Stimulated activated CD8-positive, alpha-beta memory T cell treated with anti-CD3 and anti-CD28 coated beads, Interleukin-4, amount 100 ng/mL, for 1 hour (primary cell): ENCODE measurements at places on chromosomes 5 and 9.

GRCh38 chr9:21252721-21253547, 13.1 kb upstream of the IFNA14 start:
- DNase-seq, result no peak

GRCh38 chr5:6743161-6743560, 29.9 kb downstream of the TENT4A start:
- DNase-seq, result no peak

DNA sequence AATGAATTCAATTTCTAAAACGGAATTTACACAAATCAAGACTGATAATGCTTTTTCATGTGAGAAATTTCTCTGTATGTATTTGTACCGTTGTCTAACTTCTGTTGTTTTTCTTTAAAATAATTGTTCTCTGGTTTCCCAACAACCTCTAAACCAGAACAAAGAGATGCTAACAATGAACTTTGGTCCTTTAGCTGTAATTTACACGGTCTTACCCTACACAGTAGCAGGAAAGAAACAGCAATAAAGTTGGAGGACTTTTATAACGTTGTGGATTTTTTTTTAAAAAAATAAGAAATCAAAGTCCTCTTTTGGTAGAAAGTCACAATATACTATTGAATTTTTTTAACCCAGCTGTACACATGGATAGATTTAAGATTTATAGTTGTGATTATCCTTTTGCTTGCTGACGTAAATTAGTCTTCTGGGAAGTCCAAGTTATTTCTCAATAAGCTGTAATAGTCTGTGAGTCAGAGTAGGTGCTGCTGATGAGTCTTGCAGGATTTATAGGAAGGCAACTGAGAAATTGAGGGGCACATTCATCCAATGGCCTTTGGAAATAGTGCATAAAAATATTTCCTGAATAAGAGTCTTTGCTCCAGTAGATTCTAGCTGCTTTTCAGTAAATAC, 76.8 kb upstream of the PCSK1 start:
- no peak for DNase-seq

GRCh38 chr5:1101961-1102713, 9.7 kb downstream of the SLC12A7 start:
- DNase-seq, result no peak

GRCh38 chr5:140468188-140468587, 66.6 kb downstream of the ANKHD1 start:
- no peak for DNase-seq

DNA sequence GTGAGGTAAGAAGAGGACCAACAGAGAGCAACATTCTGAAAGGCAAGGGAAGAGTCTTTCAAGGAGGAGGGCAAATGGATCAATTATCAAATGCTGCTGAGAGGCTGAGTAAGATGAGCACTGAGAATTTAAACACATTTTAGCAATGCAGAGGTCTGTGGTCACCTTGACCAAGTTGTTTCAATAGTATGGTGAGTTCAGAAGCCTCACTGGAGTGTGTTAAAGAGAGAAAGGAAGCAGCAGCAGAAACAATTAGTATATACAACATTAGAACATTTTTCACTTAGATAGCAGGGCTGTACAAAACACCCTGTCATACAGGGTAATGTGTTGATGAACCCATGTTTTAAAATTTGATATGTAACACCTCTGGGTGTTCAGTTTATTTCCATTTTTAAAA, 131.5 kb downstream of the NR6A1 start:
- DNase-seq, result no peak

GRCh38 chr5:56172241-56172640, 60.9 kb downstream of the ANKRD55 start:
- DNase-seq, result no peak

- no peak for DNase-seq
Observed at GRCh38 chr5:171421331-171422262, 2.1 kb downstream of the FGF18 start.

DNA sequence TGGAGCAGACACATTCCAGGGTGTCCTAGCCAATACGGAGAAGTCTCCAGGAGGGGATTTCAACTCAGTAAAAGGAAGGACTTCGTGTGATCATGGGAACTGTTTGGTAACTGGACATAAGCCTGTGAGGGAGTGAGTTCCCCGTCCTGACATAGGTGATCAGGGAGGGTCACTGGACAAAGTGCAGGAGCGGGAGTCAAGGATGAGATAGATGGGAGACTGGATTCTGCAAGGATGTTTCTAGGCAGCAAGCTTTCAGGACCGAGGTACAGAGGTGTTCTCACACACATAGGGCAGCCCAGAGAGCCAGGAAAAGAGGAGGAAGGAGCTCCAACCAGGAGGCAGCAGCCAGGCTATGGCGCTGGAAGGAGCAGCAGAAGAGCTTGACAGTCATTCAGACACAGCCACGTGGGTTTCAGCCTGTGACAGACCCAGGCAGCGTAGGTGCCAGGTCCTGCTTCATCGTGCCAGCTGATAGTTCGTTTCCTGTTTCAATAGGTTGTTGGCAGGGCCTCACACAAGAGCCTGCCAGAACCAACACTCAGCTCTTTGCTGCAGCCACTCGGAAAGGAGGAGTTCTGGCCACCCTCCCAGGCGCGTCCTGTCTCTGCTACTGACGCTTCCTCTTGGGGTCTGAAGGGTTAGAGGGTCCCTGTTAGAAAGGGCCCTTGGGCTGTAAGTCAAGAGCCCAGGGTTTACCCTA, 84.1 kb downstream of the AMBP start:
- no peak for DNase-seq

GRCh38 chr5:161966564-161966963, 101.0 kb upstream of the GABRG2 start:
- no peak for DNase-seq

DNA sequence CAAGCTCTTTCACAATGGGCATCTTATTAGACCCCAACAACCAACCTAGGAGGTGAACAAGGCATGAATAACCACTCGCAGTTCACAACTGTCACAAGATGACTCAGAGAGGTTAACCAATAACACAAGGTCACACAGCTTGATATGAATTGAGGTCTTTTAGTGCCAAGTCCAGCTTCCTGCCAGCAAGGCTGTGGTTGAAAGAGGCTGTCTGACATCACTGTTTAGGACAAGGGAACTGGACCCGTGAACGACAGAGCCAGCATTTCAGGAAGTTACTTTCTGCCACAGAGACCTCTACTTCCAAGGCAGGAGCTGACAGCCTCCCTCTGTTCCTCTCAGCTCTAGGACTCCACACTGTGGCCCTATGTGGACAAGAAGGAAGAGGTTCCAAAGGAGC, 53.4 kb upstream of the ALDH1B1 start:
- no peak for DNase-seq

DNA sequence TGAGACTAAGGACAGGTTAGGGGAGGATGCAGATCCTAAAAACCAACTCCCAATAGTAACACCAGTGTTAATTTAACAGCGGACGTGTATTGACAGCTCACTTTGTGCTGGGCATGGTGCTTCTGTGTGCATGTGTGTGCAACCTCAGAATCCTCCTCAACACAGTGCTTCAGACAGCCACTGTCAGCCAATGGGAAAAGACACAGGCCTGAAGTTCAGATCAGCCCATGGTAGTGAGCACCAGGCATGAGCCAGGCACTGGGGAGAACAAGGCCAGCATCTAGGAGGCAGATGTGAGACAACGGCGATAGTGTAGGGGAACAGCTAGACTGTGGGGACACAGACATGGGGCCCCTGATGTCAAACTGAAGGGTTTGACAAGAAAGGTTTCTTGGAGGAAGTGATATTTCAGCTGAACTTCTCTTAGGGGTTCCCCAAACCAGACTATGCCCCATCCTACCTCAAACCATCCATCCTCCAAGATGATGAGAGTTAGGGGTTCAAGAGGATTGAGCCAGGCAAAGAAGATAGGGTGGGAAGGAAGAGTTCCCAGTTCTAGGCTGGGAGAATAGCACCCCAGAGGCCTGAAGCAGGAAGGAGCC, 71.5 kb upstream of the PSD2 start:
- no peak for DNase-seq

GRCh38 chr5:141880961-141881801, 3.0 kb upstream of the PCDH1 start:
- DNase-seq, result no peak

DNA sequence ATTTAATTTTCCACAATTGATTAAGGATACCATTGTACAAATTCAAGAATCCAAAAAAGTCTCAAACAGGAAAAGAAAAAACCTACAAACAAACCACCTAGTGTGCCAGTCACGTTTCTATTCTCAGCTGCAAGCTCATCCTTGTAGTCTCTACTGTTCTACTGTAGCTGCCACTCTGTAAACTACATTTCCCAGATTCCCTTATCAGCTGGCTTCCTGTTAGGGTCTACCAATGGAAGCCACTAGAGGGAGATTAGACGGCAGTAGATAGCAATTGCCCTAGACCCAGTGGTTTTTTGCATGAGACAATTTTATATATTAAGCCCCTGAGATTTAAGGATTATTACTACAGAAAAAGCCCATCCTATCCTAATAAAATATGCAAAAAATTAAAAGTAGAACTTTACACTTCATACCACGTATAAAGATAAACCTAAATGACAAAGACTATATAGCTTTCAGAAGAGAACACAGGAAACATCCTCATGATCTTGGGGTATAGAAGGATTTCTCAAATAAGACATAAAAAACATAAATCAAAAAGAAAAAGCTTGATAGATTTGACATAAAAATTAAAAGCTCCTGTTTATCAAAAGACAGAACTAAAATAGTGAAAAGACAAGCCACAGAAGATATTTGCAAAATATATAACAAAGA, 37.4 kb downstream of the P4HA2 start:
- no peak for DNase-seq

- no peak for DNase-seq
Observed at GRCh38 chr9:94923326-94924089, 197.0 kb downstream of the AOPEP start.

DNA sequence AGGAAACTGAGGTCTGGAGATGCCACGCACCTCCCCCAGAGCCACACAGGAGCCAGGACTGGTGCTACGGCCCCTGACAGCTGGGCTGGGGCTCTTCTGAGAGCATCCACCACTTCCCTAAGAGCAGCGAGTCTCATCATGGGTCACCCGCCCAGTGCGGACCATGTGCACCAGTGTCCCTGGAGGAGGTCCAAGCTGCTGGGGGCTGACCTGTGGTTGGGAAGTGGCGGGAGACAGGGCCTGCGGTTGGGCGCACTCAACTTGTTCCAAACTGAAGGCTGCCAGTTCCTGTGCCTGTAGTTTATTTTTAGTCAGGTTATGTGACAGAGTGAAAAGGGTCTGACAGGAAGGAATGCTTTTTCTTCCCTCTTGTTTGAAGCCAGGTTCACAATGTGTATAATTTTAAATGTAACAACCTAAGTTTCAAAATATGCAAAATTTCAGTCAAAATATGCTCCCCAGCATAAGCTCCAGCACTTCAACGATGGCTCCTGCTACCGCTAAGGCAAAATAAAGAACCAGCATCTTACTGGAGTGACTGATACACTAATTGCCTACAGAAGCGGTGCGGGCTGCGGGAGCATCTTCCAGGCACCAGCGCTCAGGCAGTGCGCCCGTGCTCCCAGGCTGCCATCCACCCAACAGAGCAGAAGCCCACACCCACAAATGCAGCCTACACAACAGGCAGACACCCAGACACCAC, 14.8 kb downstream of the BARHL1 start:
- no peak for DNase-seq

DNA sequence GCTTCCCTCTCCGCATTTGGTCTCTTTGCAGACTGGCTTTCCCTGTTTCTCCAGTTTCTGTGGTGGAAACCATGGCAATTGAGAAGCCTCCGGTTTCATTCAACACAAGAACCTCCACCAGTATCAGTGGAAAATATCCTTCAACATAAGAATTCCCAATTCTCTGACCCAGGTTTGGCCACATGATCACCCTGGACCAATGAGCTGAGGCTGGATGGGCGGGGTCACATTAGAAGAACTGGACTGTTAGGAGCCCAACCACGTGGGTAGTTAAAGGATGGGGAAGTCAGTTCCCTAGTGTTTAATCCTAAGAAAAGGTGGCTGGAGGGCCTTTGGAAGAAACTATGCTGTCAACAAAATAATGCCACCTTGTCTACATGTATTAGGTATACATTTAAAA, 336.3 kb downstream of the DMRT2 start:
- no peak for DNase-seq

GRCh38 chr5:9787861-9788600, 157.9 kb upstream of the TAS2R1 start:
- no peak for DNase-seq

GRCh38 chr9:117135501-117136098, 279.3 kb downstream of the ASTN2 start:
- no peak for DNase-seq

GRCh38 chr9:108704156-108704852, 151.5 kb downstream of the ACTL7B start:
- no peak for DNase-seq

GRCh38 chr9:14304259-14304658, 9.7 kb downstream of the NFIB start:
- no peak for DNase-seq

- DNase-seq, result no peak
Observed at GRCh38 chr5:120614531-120615180, 150.6 kb downstream of the PRR16 start.

GRCh38 chr5:72347801-72348308, 27.7 kb downstream of the PTCD2 start:
- DNase-seq, result no peak

DNA sequence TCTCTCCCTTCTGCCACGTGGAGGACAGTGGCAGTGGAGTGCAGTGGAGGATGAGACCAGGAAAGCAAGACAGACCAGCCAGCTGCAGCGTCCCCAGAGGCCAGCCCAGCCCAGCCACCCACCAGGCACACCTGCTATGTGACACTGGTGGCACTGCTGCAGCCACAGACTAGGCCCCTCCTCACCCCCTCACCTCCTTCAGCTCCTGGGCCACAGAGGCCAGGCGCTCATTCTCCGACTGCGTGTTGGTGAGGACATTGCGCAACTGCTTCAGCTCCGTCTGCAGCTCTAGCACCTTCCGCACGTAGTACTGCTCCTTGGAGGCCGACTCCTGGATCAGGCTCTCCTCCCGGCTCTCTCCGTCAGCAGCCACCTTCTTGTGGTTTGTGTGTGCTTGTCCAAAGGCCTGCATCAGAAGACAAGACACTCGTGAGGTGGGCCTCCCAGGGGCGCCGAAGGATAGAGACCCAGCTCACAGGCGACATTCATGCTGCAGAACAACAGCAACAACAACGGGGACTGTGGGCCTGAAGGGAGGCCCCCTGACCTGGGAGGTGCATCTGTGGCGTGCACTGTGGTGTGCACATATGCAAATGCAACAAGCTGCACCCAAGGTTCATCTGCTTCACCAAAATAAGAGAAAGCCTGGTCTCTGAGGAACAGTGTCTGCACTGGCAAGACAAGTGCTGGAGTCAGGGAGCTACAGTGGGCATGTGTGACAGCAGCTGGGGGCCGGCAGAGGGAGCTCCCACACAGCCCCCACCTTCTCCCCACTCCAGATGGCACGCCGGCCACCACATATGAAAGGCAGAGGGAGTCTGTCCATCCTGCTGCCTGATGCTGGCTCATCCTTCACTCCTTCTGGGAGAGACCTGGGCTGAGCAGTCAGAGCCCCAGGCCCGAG, 35.5 kb downstream of the BICD2 start:
- DNase-seq, result no peak
